ENCODE measurements at places on chromosomes 6 and 20.

- peak; percentile 97 for DNase-seq
- H3K36me3 ChIP-seq = peaks cover 18% of the 10 kb centered on the region
- H3K27ac ChIP-seq = peak overlapping the region; percentile 71
- peak overlapping the region; percentile 48 for H3K4me3 ChIP-seq
- H3K4me1 ChIP-seq = peaks cover 42% of the 10 kb centered on the region
- H3K27me3 ChIP-seq = no peaks in the 10 kb centered on the region
Observed at GRCh38 chr6:140537834-140538705, 1163.6 kb upstream of the CITED2 start.

- H3K36me3 ChIP-seq = no peaks in the 10 kb centered on the region
- no peak overlapping the region for H3K27ac ChIP-seq
- DNase-seq = peak; percentile 48
Observed at GRCh38 chr6:11161031-11161956, 49.8 kb upstream of the ERVFRD-1 start.

- no peaks in the 10 kb centered on the region for H3K27me3 ChIP-seq
- peaks cover 5% of the 10 kb centered on the region for H3K36me3 ChIP-seq
- peaks cover 4% of the 10 kb centered on the region for H3K4me1 ChIP-seq
- peak; percentile 47 for DNase-seq
Observed at GRCh38 chr6:15493437-15494168, 169.2 kb downstream of the DTNBP1 start.

- H3K27ac ChIP-seq = no peak overlapping the region
- H3K36me3 ChIP-seq = peaks cover 8% of the 10 kb centered on the region
- H3K4me1 ChIP-seq = peaks cover 15% of the 10 kb centered on the region
- no peaks in the 10 kb centered on the region for H3K27me3 ChIP-seq
- H3K4me3 ChIP-seq = no peak overlapping the region
Observed at GRCh38 chr6:56660381-56660730, 17.7 kb upstream of the DST start.

- H3K36me3 ChIP-seq = no peaks in the 10 kb centered on the region
- H3K4me1 ChIP-seq = no peaks in the 10 kb centered on the region
- H3K27ac ChIP-seq = no peak overlapping the region
Observed at GRCh38 chr6:156427345-156427744, 349.8 kb upstream of the ARID1B start.

DNA sequence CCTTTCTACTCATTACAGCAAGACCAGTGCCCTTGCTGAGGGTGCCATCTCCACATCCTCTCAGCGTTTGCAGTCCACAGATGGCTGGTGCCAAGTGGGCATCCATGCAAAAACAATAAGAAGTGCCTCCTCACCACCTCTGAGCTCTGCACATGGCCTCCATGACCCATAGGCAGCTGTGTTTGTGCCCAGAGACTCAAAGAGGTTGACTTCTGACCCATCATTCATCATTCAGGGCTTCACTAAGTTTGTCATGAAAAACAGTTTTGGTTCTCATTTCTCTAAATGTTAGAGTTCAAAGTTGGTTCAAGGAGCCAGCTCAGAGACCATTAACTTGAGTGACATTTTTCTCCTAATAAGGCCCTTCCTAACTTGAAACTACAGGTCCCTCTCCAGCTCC, 512.6 kb upstream of the MAP3K7 start:
- H3K36me3 ChIP-seq = no peaks in the 10 kb centered on the region
- DNase-seq = no peak
- H3K4me3 ChIP-seq = no peak overlapping the region
- H3K4me1 ChIP-seq = no peaks in the 10 kb centered on the region
- no peak overlapping the region for H3K27ac ChIP-seq

- peak overlapping the region; percentile 43 for H3K27ac ChIP-seq
- H3K4me3 ChIP-seq = no peak overlapping the region
- DNase-seq = peak; percentile 70
- no peaks in the 10 kb centered on the region for H3K27me3 ChIP-seq
Observed at GRCh38 chr6:53361549-53362031, 12.8 kb upstream of the ELOVL5 start.

- peaks cover 3% of the 10 kb centered on the region for H3K4me1 ChIP-seq
- H3K27me3 ChIP-seq = peaks cover 24% of the 10 kb centered on the region
- H3K36me3 ChIP-seq = no peaks in the 10 kb centered on the region
- no peak for DNase-seq
Observed at GRCh38 chr6:69868252-69868804, 2.0 kb downstream of the COL19A1 start.

GRCh38 chr6:87653074-87653962, 48.7 kb downstream of the AKIRIN2 start:
- DNase-seq = no peak
- peaks cover 4% of the 10 kb centered on the region for H3K4me1 ChIP-seq
- H3K27me3 ChIP-seq = no peaks in the 10 kb centered on the region
- no peak overlapping the region for H3K4me3 ChIP-seq
- H3K27ac ChIP-seq = no peak overlapping the region

DNA sequence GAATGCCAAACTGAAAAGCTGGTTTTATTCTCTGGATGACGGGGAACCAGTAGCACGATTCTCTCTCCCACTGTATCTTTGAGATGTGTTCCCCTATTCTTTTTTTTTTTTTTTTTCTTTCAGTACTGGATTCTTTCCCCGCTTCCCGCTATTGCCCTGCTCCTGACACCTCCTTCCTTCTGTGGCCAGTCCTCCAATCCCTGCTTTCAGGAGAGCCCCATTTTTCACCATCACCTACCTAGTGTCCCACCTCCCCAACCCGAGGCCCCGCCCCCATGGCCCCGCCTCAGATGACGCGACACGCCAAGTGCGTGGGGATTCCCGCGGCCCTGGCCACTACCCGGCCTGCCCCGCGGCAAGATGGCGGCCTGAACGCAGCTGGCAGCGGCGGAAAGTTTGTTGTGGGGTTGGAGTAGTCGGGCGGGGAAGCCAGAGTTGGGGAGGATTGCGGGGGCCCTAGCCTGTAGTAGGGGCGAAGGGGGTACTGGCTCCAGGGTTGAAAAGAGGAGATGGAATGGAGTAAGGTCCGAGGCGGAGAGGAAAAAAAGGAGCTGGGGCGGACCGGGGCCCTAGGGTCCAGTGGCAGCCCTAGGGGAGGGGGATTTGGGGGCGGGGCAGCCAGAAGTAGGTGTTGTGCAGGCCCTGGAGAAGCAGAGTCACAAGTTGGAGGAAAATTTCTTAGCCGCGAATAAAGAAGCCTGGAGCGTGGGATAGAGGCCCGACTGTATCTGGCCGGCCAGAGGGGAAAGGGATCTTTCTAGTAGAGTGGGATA, at the start of gene TJAP1:
TSS of gene TJAP1 (plus strand) at position 336 of the 773 bp plus-strand sequence. CDS start 21,432 bp downstream, outside the sequence.
- no peaks in the 10 kb centered on the region for H3K27me3 ChIP-seq
- DNase-seq = peak; percentile 92
- H3K27ac ChIP-seq = peak within 1 kb of the TSS; percentile 45
- H3K36me3 ChIP-seq = no peaks in the 10 kb centered on the region

- H3K36me3 ChIP-seq = no peaks in the 10 kb centered on the region
- no peaks in the 10 kb centered on the region for H3K27me3 ChIP-seq
- no peak overlapping the region for H3K4me3 ChIP-seq
- 0 out of 2 replicates have a peak, but pooled peaks cover 4% of the 10 kb centered on the region for H3K4me1 ChIP-seq
- no peak overlapping the region for H3K27ac ChIP-seq
Observed at GRCh38 chr6:156883497-156884252, 106.5 kb downstream of the ARID1B start.

DNA sequence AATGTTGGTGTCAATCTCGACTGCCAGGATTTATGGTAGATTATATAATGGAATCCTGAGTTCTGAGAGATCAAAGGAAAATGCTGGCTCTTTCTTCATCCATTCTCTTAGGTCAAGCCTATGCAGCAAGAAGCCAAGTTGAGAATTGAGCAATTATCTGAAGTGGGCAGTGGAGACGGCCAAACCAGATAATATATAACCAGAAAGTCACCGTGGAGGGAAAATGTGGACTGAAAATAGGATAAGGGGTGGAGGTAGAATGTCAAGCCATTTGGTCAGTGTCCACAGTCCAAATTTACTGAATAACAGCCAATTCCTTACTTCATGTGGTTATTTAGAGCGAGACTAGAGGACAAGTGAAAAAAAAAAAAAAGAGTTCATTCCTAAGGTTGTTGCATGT, 107.8 kb upstream of the ESR1 start:
- H3K36me3 ChIP-seq = no peaks in the 10 kb centered on the region
- H3K27me3 ChIP-seq = no peaks in the 10 kb centered on the region
- no peak overlapping the region for H3K27ac ChIP-seq

- no peak overlapping the region for H3K27ac ChIP-seq
- DNase-seq = no peak
- H3K4me1 ChIP-seq = peaks cover 18% of the 10 kb centered on the region
- no peaks in the 10 kb centered on the region for H3K27me3 ChIP-seq
- no peaks in the 10 kb centered on the region for H3K36me3 ChIP-seq
- no peak overlapping the region for H3K4me3 ChIP-seq
Observed at GRCh38 chr20:4138056-4138455, 122.7 kb upstream of the RNF24 start.

DNA sequence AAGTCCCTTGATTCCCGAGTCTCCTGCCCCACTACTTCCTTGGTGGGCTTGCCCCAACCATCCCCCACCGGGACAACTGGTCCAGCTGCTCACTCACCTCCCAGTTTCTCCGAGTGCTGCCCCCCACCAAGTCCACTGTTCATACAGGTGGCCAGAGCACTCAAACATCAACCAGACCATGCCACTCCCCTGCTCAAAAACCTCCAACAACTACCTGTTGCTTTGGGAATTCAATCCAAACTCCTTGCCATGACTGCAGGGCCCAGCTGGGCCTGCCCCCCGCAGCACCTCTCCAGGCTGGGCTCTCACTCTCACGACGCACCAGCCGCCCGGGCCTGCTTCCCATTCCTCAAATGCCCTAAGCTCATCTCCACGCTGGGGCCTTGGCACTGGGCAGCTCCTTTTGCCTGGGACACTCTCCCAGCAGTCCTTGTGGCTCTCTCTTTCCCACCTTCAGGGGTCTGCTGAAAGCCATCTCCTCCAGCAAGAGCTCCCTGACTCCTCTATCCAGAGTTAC, 97.5 kb downstream of the NFATC2 start:
- no peak overlapping the region for H3K27ac ChIP-seq
- no peaks in the 10 kb centered on the region for H3K27me3 ChIP-seq
- H3K4me1 ChIP-seq = peaks cover 21% of the 10 kb centered on the region

DNA sequence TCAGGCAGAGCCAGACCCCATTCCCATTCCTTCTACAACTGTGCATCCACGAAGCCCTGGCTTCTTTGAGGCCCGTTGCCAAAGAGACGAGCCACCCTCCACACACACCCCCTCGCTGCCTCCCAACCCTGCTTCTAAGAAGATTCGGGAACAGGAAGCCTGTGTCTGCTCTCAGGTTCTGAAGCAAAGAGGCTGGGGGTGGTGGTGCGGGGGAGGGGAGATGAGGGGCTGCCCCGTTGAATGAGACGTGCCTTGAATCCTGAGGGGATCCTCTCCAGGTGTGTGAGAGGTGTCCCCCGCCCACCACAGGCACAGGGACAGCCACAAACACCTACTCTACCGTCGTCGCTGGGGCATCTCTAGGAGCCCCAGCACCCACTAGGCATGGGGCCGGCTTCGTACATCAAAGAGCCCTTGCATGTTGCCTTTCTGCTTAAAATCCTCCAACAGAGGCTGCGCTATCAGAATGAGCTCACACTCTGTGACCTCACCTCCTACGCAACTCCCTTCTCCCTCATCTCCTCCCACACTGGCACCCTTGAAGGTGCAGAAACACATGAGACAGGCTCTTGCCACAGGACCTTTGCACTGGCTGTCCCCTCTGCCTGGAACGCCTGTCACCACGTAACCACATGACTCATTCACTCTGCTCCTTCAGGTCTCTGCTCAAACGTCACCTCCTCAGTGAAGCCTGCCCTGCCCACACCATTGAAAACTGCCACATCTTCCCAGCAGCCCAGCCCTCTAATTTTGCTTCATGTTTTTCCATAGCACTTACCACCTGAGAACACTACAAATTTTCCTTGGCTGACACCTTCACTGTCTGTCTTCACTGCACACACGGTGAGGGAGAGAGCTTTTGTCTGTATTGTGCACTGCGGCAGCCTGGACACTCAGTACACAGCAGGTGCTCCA, 58.5 kb downstream of the PREX1 start:
- no peak for DNase-seq
- H3K4me1 ChIP-seq = peaks cover 7% of the 10 kb centered on the region
- H3K27ac ChIP-seq = no peak overlapping the region
- H3K4me3 ChIP-seq = no peak overlapping the region

DNA sequence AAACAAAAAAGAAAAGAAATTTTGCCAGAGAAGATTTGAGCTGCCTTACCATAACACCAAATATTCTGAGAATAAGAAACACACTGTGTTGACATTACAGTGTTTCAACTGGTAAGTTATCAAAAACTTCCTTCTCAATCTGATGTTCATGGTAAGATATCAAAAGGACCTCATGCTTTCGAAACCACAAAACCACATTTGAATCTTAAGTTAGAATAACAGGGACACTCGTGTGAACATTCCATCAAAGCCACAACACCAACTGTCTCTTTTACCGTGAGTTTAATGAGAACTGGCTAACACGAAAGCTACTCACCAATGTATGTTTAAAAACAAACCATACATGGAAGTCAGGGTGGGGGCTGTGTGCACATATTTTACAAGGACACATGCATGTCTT, 73.0 kb upstream of the OPRM1 start:
- H3K27ac ChIP-seq = no peak overlapping the region
- DNase-seq = peak; percentile 6
- no peaks in the 10 kb centered on the region for H3K27me3 ChIP-seq
- H3K4me3 ChIP-seq = no peak overlapping the region
- H3K4me1 ChIP-seq = no peaks in the 10 kb centered on the region

DNA sequence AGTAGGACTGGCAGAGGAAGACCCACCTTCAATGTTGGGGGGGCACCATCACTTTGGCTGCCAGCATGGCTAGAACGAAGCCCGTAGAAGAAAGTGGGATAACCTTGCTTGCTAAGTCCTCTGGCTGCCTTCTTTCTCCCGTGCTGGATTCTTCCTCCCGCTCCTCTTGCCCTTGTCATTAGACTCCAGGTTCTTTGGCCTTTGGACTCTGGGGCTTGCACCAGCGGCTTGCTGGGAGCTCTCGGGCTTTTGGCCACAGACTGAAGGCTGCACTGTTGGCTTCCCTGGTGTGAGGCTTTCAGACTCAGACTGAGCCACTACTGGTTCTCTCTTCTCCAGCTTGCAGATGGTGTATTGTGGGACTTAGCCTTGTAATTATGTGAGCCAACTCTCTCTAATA, 28.2 kb downstream of the GSTA2 start:
- no peaks in the 10 kb centered on the region for H3K36me3 ChIP-seq
- no peak for DNase-seq
- no peak overlapping the region for H3K4me3 ChIP-seq
- no peaks in the 10 kb centered on the region for H3K4me1 ChIP-seq
- H3K27ac ChIP-seq = no peak overlapping the region
- no peaks in the 10 kb centered on the region for H3K27me3 ChIP-seq

DNA sequence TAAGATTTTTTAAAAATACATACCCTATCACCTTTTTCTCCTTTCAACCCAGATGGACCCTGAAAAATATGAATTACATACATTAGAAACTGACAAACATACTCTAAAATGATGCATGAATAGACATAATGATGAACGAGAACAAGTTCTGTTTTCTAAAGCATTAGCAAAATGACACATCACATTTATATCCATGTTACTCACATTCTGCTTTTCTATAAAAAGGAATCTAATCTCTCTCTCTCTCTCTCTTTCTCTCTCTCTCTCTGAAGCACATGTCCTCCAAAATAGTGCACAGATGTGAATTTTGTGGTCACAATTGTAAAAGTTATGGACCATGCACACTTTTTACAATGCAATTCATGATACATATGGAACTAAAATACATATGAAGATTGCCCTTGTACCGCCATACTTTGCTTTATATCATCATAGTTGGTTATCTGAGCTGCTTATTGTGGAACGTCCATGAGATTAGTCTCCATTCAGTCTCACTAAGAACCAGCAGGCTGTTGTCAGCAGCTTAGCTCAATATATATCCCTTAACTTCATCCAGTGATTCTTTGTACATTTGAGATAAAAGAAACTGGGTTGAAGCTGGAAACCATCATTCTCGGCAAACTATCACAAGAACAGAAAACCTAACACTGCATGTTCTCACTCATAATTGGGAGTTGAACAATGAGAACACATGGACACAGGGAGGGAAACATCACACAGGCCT, 114.2 kb downstream of the COL12A1 start:
- no peak for DNase-seq
- H3K27ac ChIP-seq = 0 out of 2 replicates have a peak overlapping the region, but pooled peaks have one; percentile 5
- H3K4me1 ChIP-seq = peaks cover 27% of the 10 kb centered on the region
- H3K4me3 ChIP-seq = no peak overlapping the region

Measured in GM23248 (cell line).